ENCODE measurements at places on chromosomes 11 and 22. TPM values are rescaled to one million over a fixed set of nuclear protein-coding genes. Genes with fewer than 3 reads are reported as not detected.

GRCh38 chr11:117181586-117182550 lies 3.3 kb downstream of the SIDT2 start:
- no peak for DNase-seq
- H3K27ac ChIP-seq = no peak overlapping the region

DNA sequence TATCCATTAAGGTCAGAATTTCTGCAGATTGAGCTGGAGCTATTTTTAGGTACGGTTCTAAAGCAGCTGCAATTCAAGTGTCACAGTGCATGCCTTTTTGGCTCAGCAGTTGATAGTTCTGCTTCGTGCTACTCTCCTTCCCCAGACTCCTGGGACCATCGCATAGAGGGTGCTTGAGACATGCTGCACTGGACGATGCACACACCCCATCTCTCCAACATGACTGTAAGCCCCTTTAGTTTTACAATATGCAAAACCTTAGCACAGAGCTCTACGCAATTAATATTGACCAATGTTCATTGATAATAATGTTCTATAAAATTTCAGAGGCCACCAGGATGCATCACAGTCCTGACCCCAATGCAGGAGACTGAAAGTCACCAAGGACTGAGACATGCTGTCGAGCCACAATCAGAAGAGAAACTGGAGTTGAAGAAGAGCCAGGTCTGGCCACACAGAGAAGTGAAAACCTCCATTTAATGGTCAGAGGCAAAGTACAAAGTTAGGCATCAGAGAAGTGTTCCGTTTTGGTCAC lies 120.9 kb upstream of the ZC3H12C start:
- no peaks in the 10 kb centered on the region for H3K27me3 ChIP-seq
- no peaks in the 10 kb centered on the region for H3K36me3 ChIP-seq
- DNase-seq = no peak
- no peak overlapping the region for H3K4me3 ChIP-seq
- H3K4me1 ChIP-seq = no peaks in the 10 kb centered on the region

- H3K27ac ChIP-seq = no peak overlapping the region
- no peaks in the 10 kb centered on the region for H3K36me3 ChIP-seq
- H3K4me3 ChIP-seq = no peak overlapping the region
- no peak for DNase-seq
- no peaks in the 10 kb centered on the region for H3K27me3 ChIP-seq
Measured at GRCh38 chr11:35116245-35116644, 22.7 kb upstream of the CD44 start.

- no peaks in the 10 kb centered on the region for H3K36me3 ChIP-seq
- H3K27ac ChIP-seq = no peak overlapping the region
- DNase-seq = no peak
Measured at GRCh38 chr11:92766698-92767097, 202.8 kb upstream of the MTNR1B start.

DNA sequence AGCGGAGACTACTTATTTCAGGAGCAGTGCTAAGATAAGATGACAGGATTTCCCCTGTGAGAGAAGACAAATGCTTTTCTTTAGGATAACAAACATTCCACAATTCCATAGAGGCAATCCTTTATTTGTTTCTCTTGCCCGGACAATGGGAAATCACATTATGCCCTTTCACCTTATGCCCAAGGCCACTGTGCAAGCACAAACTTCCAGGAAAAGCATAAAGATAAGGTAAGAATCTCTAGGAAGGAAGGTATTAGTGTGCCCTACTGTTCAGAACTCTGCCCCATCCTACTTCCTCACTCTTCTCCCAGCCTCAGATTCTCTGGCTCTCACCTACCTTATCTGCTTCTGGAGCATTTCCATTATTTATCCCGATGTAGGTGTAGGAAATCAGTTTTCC lies 23.1 kb upstream of the RDX start:
- H3K4me3 ChIP-seq = no peak overlapping the region
- peaks cover 36% of the 10 kb centered on the region for H3K4me1 ChIP-seq
- H3K36me3 ChIP-seq = no peaks in the 10 kb centered on the region

GRCh38 chr11:63914896-63915691 lies 1.9 kb downstream of the RCOR2 start:
- no peaks in the 10 kb centered on the region for H3K27me3 ChIP-seq
- DNase-seq = peak; percentile 12
- no peak overlapping the region for H3K4me3 ChIP-seq
- no peak overlapping the region for H3K27ac ChIP-seq
- H3K4me1 ChIP-seq = peaks cover 35% of the 10 kb centered on the region

RCOR2 gene
- 3.4 TPM for total RNA-seq

MYBPC3 gene
- not detected for total RNA-seq
